ENCODE measurements at places on chromosomes 3 and 15. TPM values are rescaled to one million over a fixed set of nuclear protein-coding genes. Genes with fewer than 3 reads are reported as not detected.
A peak's percentile ranks its signal among the peaks of the same experiment; 100 is the strongest.

DNA sequence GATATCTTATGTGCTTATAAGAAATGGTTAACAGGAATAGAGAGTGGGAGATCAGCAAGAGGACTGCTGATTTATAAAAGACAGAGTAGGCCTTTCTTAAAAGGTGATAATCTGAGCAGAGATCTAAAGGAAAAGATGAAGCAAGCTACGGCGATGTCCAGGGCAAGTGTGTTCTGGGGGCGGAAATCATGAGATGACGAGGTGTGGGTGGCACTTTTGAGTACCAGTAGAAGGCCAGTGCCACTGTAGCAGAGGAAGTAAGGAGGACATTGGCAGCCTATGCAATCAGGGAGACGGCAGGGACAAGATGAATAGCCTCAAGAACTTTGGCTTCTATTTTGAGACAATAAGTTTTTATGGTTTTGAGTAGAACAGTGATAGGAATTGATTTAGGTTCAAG, 492.4 kb downstream of the FHIT start:
- DNase-seq, result no peak

ZNF774 gene
- total RNA-seq, result 14.7 TPM

DNA sequence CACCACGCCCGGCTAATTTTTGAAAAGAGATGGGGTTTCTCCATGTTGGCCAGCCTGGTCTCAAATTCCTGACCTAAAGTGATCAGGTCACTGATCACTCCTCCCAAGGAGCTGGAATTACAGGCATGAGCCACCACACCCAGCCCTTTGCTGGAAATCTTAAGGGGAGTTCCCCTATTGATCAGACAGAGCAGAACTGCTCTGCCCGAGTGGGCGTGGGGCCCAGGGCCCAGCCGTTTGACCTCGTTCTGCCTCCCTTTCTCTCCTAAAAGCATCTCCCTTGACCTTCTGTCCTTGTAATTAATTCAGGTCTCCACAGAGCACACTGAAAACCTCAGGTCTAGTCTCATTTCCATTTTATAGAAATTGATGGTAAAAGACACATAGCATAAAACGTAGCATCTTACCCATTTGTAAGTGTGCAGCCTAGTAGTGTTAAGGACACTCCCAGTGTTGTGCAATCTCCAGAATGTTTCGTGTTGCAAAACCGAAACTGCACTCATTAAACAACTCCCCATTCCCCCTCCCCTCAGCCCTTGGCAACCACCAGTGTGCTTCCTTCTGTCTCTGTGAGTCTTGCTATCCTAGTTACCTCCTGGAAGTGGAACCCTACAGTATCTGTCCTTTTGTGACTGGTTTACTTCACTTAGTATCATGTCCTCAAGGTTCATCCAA, 89.3 kb downstream of the SLCO3A1 start:
- peak; percentile 69 for DNase-seq

GRCh38 chr3:4704552-4704951, 211.4 kb downstream of the ITPR1 start:
- DNase-seq, result no peak

ARGFX gene
- total RNA-seq, result not detected

DNA sequence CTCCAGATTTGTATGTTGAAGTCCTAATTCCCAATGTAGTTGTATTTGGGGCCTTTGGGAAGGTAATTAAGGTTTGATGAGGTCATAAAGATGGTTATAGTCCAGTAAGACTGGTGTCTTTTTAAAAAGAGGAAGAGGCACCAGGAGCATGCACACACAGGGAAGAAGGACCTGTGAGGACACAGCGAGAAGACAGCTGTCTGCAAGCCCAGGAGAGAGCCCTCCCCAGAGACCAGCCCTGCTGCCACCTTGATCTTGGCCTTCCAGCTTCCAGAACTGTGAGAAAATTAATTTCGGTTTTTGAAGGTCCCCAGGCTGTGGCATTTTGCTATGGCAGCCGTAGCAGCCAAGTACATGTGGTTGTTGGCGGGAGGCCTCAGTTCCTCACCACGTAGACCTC, 32.8 kb upstream of the TSEN2 start:
- peak; percentile 10 for DNase-seq

- peak; percentile 33 for DNase-seq
Observed at GRCh38 chr3:160801386-160802118, 45.5 kb downstream of the PPM1L start.

GRCh38 chr3:131353986-131354385, 27.6 kb upstream of the NUDT16 start:
- DNase-seq, result no peak

DNA sequence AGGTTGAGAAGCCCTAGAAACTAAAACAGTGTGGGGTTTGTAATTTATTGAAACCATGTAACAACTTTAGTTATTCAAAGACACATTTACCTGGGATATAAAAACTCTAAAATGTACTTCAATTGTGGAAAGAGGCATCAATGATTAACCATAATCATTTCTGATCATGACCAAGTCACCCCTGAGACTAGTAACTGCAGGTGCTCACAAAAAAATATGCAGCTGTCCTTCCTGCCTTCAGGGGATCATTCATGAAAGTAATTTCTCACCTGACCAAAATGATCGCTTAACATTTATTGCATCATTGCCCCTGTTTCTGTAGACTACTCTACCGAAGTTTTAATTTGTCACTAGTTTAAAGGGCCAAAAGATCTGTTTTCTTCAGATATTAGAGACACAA, 9.0 kb downstream of the ACP3 start:
- no peak for DNase-seq

- no peak for DNase-seq
Observed at GRCh38 chr3:151067158-151067557, 18.3 kb upstream of the MED12L start.

DNA sequence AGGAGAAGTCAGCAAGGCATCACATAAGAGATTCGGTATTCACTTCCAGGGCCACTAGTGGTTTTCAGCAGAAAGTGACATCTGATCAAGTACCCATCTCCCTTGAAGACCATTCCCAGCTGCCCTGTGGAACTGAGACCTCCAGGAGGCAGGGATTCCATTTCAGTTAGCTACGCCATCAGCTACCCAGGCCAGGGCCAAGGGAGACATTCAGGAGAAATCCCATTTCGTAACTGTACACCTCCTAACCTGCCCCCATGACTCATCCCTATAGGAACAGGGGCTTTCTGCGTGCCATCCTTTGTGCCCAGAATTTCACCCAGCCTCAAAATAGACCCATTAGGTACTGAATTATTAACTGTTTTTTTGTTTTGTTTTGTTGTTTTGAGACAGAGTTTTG, 24.7 kb downstream of the SPATA12 start:
- DNase-seq, result no peak

ATP8B4 gene
- 5.9 TPM for total RNA-seq

DNA sequence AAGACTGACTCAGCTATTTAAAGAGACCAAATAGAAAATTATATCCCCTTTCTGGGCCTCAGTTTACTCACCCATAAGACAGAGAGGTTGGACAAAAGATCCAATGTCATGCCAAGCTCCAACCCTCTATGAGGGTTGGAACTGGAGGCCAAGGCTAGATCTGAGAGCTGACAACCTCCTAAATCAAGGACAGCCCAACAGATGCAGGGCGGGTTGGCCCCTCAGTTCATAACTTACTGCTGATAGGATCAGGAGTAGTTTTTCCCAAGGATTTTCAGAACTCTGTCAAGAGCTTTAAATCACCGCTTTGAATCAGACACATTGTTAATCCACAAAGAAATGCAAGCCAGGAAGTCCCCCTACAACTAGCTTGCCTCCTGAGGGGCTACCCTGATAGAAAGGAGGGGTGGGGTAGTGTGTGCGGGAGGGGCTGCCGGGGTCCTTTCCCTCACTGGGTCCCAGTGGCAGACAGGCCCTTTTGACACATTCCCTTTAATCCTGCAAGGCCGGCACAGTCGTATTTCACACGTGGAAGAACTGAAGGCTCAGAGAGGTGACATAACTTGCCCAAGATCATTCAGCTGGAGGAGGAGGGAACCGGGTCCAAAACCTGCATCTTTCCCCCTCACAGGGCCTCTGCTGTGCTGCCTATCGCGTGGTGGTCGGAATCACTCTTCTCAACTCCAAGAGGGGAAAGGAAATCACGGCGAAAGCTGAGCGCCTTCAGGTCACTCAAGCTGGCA, 21.4 kb downstream of the BMF start:
- no peak for DNase-seq

COL6A5 gene
- not detected for total RNA-seq

GRCh38 chr3:69764121-69764741, 25.0 kb downstream of the MITF start:
- DNase-seq, result no peak

FMN1 gene
- total RNA-seq, result 48.3 TPM

GRCh38 chr3:141178026-141178425, 53.6 kb upstream of the PXYLP1 start:
- DNase-seq, result no peak

- DNase-seq, result peak; percentile 36
Observed at GRCh38 chr3:48130321-48130904, 57.8 kb downstream of the CDC25A start.

MST1 gene
- 22.1 TPM for total RNA-seq

DNA sequence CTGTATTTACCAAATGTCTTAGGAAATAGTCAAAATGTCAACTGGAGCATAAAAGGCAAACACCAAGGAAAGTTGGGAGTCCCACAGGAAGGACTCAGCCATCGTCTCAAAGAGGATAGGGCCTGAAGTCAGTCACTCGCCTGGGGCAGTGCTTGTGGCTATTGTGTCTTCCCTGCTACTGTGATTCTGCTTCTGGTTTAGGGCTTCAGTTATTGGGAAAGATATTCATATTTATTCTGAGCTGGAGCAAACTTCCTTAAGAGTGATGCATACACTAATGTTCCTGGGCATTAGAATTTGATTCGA, 118.1 kb downstream of the EDEM1 start:
- no peak for DNase-seq

SLC28A2 gene
- total RNA-seq, result 39.0 TPM
